ENCODE measurements at places on chromosomes 1 and 21.

DNA sequence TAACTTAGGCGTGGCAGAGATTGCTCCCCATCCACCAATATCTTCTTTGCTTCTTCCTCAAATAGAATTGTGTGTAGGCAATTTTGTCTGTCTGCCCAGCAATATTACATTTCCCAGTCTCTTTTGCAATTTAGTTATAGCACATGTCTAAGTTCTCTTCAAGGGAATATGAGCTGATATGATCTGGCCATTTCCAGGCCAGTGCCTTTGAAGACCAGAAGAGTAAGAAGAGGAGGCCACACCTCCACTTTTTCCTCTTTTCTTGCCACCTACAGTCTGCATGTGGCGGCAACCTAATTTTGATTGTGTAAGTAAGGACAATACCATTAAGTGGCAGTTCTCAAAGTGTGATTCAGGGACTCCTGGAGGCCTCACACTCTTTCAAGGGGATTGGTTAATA, 6.3 kb upstream of the RSBN1 start:
- no peak for DNase-seq

DNA sequence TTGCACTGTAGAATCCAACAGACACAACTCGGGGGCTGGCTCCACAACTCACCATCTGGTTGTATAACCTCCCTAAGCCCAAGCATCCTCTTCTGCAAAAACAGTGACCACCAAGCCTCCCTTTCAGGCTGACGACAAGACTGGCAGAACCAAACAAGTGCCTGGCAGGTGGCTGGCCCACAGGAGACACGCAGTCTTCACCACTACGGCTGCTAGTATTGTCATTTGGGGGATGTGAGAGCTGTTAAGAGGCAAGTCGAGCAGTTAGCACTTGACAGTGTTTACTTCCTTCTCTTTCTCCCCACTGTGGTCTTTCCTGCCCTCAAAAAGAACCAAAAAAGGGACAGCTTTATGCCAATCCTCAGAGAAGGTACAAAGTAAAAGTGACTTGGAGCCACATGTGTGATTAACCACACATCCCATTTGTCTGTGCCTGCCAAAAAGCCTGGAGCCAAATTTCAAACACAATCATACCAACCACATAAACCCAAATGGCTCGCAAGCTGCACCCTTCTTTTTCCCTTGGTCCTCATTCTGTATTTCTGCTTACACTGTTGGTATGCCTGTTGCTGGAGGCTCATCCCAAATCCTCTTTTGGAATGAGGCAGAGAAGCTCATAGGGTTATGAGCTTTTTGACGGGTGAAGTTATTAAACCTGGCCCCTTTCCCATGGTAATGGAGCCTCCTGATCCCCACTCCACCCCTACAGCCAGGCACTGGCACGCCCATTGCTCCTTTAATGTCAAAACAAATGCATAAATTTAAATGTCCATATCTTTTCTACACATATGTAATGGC, 94.1 kb downstream of the TGFBR3 start:
- DNase-seq: peak; percentile 13

- DNase-seq: no peak
These were observed 777 bp upstream of the METTL25B start for GRCh38 chr1:156727492-156727891.

DNA sequence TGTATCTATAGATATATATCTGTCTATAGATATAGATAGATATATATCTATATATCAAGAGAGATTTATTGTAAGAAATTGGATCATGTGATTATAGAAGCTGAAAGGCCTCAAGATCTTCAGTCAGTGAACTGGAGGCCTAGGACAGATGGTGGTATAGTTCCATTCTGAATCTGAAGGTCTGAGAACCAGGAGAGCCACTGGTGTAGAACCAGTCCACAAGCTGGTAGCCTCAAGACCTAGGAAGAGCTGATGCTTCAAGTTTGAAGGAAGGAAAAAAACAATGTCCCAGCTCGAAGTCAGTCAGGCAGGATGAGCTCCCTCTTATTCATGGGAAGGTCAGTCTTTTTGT, 213.2 kb upstream of the JUN start:
- DNase-seq: no peak

DNA sequence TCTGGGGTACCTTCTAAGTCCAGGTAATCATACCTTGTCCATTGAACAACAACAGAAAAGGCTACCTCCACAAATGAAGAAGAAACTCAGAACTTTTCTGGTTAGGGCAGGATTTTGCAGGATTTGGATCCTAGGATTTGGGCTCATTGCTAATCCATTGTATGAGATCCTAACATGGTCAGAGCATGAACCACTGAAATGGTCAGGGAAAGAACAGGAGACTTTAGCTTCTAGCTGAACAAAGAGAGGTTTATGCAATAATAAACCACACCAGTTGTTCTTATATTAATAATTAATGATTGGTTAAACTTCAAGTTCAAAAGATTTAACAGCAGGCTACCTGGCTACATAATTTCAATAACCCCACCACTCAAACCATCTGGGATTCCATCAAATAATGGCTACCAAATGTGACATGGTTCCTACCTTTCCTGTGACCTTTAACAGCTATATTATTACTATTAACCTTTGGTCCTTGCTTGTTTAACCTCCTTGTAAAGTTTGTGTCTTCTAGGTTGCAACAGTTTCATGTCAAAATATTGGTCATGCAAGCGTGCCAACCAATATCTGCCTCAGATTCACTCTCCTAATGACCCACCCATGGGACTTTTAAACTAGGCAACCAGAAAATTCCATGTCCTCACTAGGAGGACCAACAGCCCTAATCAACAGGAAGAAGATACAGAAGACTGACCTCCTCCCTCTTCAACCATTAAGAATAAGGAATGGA, 60.6 kb upstream of the USH2A start:
- no peak for DNase-seq

- no peak for DNase-seq
These were observed 158.7 kb upstream of the EDN2 start for GRCh38 chr1:41642922-41643821.

- no peak for DNase-seq
These were observed 19.2 kb upstream of the PRKAA2 start for GRCh38 chr1:56625819-56626440.

DNA sequence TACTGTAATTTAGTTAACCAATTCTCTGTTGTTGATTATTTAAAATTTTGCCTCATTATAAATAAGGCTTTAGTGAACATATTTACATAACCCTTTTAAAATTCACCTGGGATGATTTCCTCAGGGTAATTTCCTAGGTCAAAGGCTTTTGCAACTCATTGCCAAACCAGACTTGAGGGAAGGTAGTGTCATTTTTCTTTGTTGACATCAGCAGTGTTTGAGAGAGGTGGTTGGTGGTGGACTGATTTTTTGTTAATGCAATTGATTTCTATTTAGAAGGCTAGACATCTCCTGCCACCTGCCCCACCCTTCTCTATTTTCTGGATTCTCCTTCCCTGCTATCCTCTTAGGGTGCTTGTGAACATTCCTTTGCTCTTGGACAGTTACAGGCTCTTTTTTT, 116.8 kb downstream of the HHAT start:
- no peak for DNase-seq

GRCh38 chr1:100642826-100643225, 76.7 kb upstream of the VCAM1 start:
- no peak for DNase-seq

DNA sequence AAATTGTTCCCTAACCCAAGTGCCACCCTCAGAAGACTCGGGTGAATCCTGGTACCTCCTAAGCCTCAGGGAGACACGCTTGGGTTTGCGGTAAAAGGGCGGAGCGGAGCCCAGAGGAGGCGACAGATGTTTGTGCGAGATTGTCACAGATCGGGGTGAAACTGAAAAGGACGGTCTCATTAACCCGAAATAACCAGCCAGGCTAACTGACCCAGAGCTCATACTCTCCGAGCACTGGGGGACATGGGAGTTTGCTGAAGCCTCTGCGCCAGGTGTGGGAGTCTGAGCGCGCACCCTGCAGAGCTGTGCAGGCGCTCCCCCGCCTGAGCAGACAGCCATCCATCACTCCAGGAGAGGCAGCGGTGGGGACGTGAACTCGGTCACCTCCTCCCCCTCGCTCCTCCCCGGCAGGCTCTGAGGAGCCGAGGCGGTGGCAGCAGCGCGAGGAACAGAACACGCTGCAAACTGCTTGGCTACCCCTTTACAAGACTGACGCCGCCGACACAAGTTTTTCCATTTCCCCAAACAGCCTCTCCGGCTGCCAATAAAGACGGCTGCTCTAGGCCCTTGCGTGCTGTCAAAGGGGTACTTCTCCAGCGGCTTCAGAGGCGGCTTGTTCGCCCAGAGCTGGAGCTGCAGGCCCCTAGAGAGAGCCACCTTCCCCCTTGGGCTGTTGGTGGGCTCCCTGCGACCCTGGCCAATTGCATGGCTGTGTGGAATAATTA, 43.5 kb downstream of the RRAGC start:
- DNase-seq: no peak

DNA sequence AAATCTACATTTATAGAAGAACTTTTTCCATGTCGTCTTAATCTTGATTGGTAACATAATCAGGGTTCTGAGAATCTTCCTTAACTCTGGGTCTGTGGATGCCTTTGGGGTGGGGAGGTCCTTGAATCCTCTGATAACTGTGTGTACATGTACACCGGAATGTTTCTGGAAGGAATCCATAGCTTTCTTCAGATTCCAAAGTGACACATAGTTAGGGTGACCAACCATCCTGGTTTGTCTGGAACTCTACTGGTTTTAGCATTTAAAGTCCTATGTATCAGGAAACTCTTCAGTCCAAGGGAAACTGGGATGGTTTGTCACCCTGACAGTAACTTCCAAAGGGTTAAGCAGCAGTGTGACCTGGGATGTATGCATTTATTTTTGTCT, 16.8 kb downstream of the STRIP1 start:
- no peak for DNase-seq

DNA sequence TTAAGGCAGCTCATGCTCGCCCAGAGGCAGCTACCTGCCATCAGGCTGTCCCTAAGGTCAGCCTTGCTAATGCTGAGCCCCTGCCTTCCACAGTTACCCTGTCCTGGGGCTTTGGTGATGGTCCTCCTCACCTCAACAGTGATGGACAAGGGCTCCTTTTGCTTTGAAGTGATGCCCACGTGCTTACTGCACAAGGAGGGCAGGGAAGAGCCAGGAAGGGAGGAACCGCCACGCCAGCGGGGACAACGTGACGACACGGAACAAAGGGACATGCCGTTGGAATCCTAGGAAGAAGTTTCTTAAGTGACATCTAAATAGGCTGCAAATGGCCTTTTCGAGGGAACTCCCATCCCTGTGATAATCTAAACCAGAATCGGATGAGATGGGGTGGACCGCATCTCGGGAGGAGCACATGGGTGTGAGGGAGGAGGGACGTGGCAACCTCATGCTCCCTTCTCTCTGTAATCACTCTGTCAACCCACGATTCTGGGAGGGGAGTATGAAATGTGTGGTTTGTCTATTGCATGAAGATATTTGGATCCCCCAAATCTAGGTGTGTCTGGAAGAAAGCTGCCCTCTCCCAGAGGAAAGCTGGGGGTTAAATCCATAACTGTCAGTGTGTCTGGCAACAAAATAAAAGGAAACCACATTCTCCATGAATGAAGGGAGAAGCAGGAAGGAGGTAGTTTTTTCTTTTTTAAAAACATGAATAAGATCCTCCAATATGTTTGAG, 110.9 kb upstream of the IRF2BP2 start:
- no peak for DNase-seq

- no peak for DNase-seq
These were observed 29.6 kb upstream of the PRRX1 start for GRCh38 chr1:170634293-170634692.

DNA sequence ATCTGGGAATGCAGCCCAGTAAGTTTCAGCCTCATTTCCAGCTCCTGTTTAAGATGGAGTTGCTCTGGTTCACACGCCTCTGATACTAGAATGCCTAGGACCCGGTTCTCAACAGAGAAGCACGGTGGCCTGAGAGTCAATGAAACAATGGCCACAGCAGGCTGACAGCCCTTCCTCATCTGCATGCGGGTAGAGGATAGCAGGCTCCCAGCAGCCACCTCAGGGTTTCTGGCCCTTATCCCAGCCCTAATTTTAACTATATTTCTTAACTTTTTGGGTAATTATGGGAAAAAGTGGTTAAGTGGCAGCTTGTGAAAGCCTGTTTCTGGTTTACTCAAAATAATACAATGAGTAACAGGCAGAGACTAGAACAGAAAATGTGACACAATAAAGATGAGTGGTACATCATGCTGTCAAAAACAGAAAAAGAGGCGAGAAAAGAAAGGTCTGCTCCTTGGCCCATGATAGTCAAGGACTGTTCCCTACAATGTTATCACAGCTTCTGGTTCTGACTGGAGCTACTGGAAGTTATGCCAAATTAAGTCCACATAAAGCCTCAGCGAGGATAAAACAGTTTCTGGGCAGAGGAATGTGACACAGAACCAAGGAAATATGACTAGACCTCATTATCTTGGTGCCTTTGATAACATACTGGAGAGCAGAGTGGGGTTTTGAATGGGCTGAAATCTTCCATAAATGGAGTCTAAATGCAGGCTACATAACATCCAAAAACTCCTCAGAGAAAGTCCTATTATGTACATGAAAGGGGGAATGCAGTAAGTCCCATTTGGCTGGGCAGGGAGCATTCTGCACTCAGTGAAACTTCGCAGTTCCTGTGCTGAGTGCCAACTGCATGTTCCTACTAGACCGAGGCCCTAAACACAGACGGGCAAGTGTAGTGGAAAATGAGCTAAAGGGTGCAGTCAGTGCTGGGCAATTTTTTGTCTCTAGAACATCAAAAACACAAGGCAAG, 92.1 kb downstream of the NIBAN1 start:
- DNase-seq: no peak

DNA sequence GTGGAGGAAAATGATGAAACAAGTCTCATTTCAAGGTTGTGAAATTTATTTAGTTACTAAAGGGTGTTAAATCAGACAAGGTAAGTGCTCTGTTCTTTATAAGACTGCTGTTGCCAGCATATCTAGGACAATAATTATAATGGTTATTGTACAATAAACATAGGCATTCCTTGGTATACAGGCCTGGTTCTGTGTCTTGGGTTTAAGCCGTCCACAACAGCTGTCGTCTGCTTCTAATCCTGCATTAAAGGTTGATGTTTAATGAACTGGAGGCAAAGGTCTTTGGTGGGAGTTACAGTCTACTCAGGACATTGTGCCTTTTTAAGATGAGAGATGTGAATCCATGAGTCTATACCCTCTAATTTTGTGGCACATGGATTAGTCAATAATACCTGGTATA, 23.4 kb upstream of the FMO4 start:
- DNase-seq: no peak

DNA sequence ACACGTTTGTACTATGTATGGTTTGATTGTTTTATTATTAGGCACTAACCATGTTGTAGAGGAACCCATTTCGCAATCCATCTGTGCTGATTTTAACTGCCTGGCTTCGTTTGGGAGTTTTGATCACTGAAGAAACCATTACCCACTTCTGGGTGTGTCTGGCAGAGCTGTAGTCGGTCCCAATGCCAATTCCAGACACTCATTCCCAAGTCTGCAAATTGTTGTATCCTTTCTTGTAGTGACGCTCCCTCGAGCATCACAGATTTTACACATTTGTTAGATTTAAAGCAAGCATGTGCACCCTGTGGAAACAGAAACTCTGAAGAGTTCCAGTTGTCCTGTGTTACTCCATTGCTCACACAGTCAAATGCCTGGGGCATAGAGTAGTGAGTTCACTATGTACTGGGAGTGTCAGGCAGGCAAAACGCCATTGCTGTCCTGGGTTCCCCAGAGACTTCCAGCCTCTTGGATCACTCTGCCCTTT, 31.0 kb upstream of the EFCAB14 start:
- no peak for DNase-seq

All from CD4-positive, alpha-beta T cell treated with Interleukin-4 for 4 hours (primary cell).